ENCODE measurements at places on chromosomes 7 and 10.

GRCh38 chr7:152667958-152668357 is 8.0 kb downstream of the XRCC2 start:
- no peaks in the 10 kb centered on the region for H3K36me3 ChIP-seq
- no peaks in the 10 kb centered on the region for H3K4me1 ChIP-seq
- DNase-seq = no peak
- H3K4me3 ChIP-seq = no peak overlapping the region

DNA sequence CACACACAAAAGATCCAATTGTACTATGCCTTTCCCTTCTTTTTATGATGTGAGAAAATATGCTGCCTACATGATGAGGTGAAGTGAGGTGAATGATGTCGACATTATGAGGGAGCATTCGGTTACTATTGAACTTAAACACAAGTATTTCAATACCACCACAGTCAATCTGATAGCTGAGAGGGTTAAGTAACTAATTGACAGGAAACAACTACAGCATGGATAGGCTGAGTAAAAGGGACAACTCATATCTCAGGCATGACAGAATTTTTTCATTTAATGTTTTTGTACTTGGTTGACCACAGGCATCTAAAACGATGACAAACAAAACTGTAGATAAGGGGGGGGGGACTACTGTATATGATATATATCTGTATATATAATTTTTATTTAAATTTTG is 488.9 kb downstream of the SH2D4B start:
- no peaks in the 10 kb centered on the region for H3K27me3 ChIP-seq
- no peak for DNase-seq
- H3K36me3 ChIP-seq = no peaks in the 10 kb centered on the region
- no peaks in the 10 kb centered on the region for H3K4me1 ChIP-seq

DNA sequence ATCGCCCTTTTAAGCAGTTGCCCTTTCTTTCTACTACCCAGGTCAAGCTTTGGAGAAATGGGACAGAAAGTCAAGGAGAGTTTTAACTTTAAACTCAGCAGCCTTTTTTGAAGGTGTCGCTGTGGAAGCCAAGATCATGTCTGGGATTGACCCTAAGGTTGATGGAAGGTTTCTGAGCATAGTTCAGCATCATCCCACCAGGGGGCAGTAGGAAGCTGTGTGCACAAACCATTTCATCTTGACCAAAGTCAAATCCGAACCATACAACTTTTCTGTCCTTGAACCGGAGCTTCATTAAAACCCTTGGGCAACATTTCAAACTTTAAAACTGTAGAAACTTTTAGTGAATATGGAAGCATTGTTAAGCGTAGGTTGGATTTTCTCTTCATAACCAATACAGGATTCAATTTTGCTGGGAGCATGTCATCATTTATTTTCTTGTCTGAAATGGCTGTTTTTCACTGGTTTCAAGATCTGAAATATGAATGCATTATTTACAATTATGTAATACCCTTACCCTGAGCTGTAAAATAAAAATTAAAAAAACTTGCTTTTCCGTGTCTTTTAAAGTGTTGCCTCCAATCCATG is 214.4 kb upstream of the KIAA1217 start:
- no peaks in the 10 kb centered on the region for H3K36me3 ChIP-seq
- H3K27me3 ChIP-seq = no peaks in the 10 kb centered on the region

DNA sequence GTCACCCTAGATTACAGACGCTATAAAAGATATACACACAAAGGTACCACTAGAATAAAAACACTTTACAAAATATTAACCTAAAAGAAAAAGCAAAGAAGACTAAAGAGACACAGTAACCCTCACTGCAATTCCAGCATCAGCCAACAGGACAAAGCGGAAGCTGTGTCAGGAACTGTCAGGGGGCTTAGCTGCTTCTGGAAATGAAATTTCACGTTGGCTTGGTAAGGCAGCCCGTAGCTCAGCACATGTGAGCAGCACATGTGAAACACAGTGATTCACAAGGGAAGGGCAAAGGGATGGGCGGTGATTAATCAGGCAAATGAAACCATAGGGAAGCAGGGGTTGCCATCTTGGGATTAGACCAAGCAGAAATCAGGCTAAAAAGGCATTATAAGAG is 195.4 kb downstream of the MGMT start:
- no peak overlapping the region for H3K4me3 ChIP-seq
- DNase-seq = no peak
- H3K4me1 ChIP-seq = no peaks in the 10 kb centered on the region
- H3K27ac ChIP-seq = no peak overlapping the region

DNA sequence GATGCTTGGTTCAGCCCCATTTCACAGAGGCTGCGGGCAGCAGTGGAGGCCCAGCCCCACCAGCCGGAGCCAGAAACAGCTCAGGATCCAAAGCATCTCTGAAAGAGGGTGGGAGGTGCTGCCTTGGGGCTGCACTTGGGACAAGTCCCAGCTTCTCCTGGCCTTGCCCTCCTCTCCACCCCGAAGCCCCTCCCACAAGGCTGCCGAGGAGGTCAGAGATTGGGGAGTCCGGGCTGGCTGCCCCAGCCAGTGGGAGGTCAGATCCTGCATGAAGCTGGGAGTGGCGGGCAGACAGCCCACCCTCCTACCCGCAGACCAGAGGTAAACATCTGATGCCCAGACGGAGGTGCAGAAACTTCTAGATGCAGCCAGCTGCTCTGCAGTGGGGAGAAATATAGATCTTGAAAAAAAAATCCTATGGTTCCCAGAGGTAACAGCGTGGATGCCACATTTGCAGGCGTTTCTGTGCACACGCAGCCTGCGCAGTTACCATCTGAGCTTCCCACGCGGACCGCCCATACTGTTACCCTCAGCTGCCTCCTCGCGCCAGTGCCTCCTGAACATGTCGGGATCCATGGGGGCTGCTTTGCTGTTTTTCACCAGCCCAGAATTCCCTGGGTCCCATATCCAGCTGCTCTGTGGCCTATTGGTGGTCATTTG is 36.9 kb upstream of the GNA12 start:
- H3K36me3 ChIP-seq = no peaks in the 10 kb centered on the region
- H3K27me3 ChIP-seq = no peaks in the 10 kb centered on the region
- H3K27ac ChIP-seq = no peak overlapping the region
- no peak for DNase-seq
- no peaks in the 10 kb centered on the region for H3K4me1 ChIP-seq

GRCh38 chr10:132248455-132249225 is 59.1 kb downstream of the STK32C start:
- H3K27me3 ChIP-seq = no peaks in the 10 kb centered on the region
- peaks cover 12% of the 10 kb centered on the region for H3K4me1 ChIP-seq
- no peaks in the 10 kb centered on the region for H3K36me3 ChIP-seq
- H3K27ac ChIP-seq = no peak overlapping the region

DNA sequence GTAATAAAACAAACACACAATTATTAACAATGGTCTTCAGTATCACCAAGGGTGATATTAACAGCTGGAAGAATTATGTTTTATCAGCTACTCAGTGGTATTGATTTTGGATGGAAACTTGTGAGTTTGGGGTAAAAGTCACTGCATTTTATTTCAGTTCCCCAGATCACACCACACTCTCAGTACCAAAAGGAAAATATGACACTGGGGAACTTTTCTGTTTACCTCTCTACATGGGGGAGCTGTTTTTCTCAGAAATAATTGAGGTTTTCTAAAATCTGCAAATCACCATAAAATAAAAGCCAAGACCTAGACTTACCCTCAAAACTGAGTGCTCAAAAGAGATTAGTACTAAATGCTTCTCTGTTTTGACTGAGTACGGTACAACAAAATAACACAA is 98.6 kb upstream of the FEZF1 start:
- H3K4me1 ChIP-seq = no peaks in the 10 kb centered on the region
- H3K27ac ChIP-seq = no peak overlapping the region
- no peak for DNase-seq
- H3K36me3 ChIP-seq = peaks cover 27% of the 10 kb centered on the region
- H3K4me3 ChIP-seq = no peak overlapping the region

DNA sequence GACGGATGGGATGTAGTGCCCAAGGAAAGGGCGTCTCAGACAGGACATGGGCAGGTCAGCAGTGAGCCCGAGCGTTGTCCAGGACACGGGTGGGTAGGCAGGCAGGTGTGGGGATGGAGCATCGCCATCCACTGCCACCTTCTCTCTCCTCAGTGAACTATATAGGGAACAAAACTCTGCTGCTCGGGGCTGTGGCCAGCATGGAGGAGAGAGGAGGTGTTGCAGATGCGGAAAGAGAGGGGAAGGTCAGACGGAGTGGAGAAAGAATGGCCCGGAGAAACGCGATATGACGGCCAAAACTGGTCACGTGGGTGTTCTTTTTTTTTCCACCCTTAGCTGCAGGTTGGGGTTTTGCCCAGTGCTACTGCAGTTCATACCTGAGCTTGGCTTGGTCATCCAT is 71.2 kb downstream of the GRID1 start:
- H3K27me3 ChIP-seq = no peaks in the 10 kb centered on the region
- H3K4me3 ChIP-seq = no peak overlapping the region
- no peak for DNase-seq
- no peaks in the 10 kb centered on the region for H3K4me1 ChIP-seq

GRCh38 chr7:154918266-154918665 is 84.7 kb downstream of the PAXIP1 start:
- H3K36me3 ChIP-seq = no peaks in the 10 kb centered on the region
- peaks cover 32% of the 10 kb centered on the region for H3K27me3 ChIP-seq
- H3K27ac ChIP-seq = no peak overlapping the region
- no peak for DNase-seq
- no peak overlapping the region for H3K4me3 ChIP-seq
- peaks cover 12% of the 10 kb centered on the region for H3K4me1 ChIP-seq

- no peaks in the 10 kb centered on the region for H3K36me3 ChIP-seq
- no peaks in the 10 kb centered on the region for H3K27me3 ChIP-seq
- peaks cover 100% of the 10 kb centered on the region for H3K4me1 ChIP-seq
- H3K27ac ChIP-seq = peak overlapping the region; percentile 84
- DNase-seq = peak; percentile 92
Measured at GRCh38 chr10:110273474-110273873, 31.2 kb downstream of the SMNDC1 start.

GRCh38 chr7:35003679-35004303 is 33.5 kb downstream of the DPY19L1 start:
- no peaks in the 10 kb centered on the region for H3K36me3 ChIP-seq
- H3K4me1 ChIP-seq = peaks cover 9% of the 10 kb centered on the region
- DNase-seq = no peak
- H3K27ac ChIP-seq = no peak overlapping the region

DNA sequence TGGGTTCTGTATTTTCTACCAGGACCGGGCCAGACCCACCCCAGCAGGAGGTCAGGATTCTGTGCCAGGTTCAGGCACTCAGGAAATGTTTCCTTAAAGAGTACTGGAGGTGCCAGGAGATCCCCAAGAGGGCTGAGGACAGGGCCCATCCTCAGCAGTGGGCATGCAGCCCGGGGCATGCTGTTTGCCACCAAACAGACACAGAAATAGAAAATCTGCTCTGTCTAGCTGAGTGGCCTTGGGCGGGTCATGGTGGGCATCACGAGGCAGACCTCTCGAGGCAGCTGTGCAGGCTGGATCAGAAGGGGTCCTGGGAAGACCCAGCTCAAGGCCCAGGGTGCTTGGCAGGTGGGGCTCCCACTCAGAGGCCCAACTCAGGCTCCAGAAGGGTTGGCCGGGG is 105.0 kb downstream of the FAM53B start:
- H3K27ac ChIP-seq = no peak overlapping the region
- no peak for DNase-seq
- H3K4me1 ChIP-seq = peaks cover 44% of the 10 kb centered on the region

DNA sequence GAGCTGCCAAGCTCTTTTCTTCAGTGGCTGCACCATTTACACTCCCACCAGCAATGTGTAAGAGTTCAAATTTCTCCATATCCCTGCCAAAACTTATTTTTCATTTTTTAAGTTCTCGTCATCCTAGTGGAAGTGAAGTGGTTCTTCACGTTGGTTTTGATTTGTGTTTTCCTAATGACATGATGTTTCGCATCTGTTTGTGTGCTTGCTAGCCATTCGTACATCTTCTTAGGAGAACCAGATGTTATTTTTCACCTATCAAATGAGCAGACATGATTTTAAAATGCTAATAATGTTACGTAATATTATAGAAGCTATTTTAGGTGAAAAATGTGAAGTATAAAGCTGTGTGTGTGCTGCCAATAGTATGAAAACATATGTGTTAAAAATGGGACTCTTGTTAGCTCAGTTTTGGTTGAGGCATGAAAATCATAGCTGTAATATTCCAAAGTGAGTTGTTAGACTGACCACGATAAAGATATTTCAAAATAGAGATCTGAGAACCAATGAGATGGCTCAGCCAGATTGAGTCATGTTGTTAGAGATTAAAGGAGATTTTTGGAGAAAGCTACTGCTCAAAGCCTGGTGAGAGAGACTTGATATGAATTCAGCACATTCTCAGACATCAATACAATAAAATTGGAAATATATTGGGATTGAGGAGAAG is 25.9 kb upstream of the GALNT11 start:
- no peak overlapping the region for H3K27ac ChIP-seq
- no peaks in the 10 kb centered on the region for H3K4me1 ChIP-seq
- H3K4me3 ChIP-seq = no peak overlapping the region

- H3K4me3 ChIP-seq = no peak overlapping the region
- H3K27me3 ChIP-seq = no peaks in the 10 kb centered on the region
- H3K4me1 ChIP-seq = no peaks in the 10 kb centered on the region
- H3K27ac ChIP-seq = no peak overlapping the region
- no peak for DNase-seq
Measured at GRCh38 chr10:30151581-30152389, 92.4 kb upstream of the JCAD start.

GRCh38 chr7:34107276-34107675 is 201.9 kb downstream of the BMPER start:
- H3K27me3 ChIP-seq = no peaks in the 10 kb centered on the region
- no peak overlapping the region for H3K27ac ChIP-seq
- H3K36me3 ChIP-seq = no peaks in the 10 kb centered on the region
- DNase-seq = no peak
- H3K4me3 ChIP-seq = no peak overlapping the region

GRCh38 chr7:116135306-116135705 is 75.0 kb upstream of the TES start:
- no peaks in the 10 kb centered on the region for H3K4me1 ChIP-seq
- H3K4me3 ChIP-seq = no peak overlapping the region
- H3K27me3 ChIP-seq = no peaks in the 10 kb centered on the region
- no peak overlapping the region for H3K27ac ChIP-seq
- DNase-seq = no peak

- no peaks in the 10 kb centered on the region for H3K4me1 ChIP-seq
- H3K4me3 ChIP-seq = no peak overlapping the region
- no peaks in the 10 kb centered on the region for H3K36me3 ChIP-seq
- no peak for DNase-seq
Measured at GRCh38 chr10:124060148-124060720, 33.2 kb downstream of the CHST15 start.

GRCh38 chr10:130795819-130796218 is 515.7 kb downstream of the TCERG1L start:
- no peak overlapping the region for H3K27ac ChIP-seq
- no peak overlapping the region for H3K4me3 ChIP-seq
- no peak for DNase-seq
- no peaks in the 10 kb centered on the region for H3K36me3 ChIP-seq
- H3K4me1 ChIP-seq = no peaks in the 10 kb centered on the region
- H3K27me3 ChIP-seq = no peaks in the 10 kb centered on the region

GRCh38 chr7:20267482-20267881 is 50.3 kb upstream of the MACC1 start:
- H3K4me3 ChIP-seq = no peak overlapping the region
- no peaks in the 10 kb centered on the region for H3K36me3 ChIP-seq
- no peaks in the 10 kb centered on the region for H3K27me3 ChIP-seq
- no peak overlapping the region for H3K27ac ChIP-seq
- DNase-seq = no peak
- no peaks in the 10 kb centered on the region for H3K4me1 ChIP-seq

GRCh38 chr7:7212612-7213011 is 30.3 kb downstream of the C1GALT1 start:
- no peak overlapping the region for H3K27ac ChIP-seq
- peaks cover 5% of the 10 kb centered on the region for H3K4me1 ChIP-seq
- no peaks in the 10 kb centered on the region for H3K36me3 ChIP-seq
- DNase-seq = no peak
